ENCODE measurements at places on chromosomes 4 and X.

DNA sequence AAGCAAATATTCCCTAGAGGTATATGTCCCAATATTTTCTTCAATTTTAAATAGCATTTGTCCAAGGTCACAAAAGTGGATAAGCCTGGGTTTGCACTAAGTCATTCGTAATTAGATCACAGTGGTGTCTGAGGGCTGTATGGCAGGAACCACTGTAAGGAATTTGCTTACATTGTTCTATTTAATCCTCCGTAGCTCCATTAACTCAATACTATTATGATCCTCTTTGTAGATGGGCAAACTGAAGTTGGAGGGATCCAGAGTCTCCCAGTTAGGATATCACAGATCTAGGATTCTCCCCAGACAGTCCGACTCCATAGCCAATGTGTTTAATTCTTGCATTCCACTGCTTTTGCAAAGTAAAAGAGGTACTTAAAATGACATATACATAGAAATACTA lies 242.7 kb upstream of the DCAF8L1 start:
- no peaks in the 10 kb centered on the region for H3K4me1 ChIP-seq
- H3K4me3 ChIP-seq, result no peak overlapping the region
- no peak overlapping the region for H3K27ac ChIP-seq
- H3K27me3 ChIP-seq, result no peaks in the 10 kb centered on the region

GRCh38 chr4:186740822-186741221 lies 17.2 kb upstream of the FAT1 start:
- no peak for DNase-seq
- H3K27ac ChIP-seq, result no peak overlapping the region
- H3K4me3 ChIP-seq, result no peak overlapping the region
- no peaks in the 10 kb centered on the region for H3K36me3 ChIP-seq
- no peaks in the 10 kb centered on the region for H3K4me1 ChIP-seq
- no peaks in the 10 kb centered on the region for H3K27me3 ChIP-seq

DNA sequence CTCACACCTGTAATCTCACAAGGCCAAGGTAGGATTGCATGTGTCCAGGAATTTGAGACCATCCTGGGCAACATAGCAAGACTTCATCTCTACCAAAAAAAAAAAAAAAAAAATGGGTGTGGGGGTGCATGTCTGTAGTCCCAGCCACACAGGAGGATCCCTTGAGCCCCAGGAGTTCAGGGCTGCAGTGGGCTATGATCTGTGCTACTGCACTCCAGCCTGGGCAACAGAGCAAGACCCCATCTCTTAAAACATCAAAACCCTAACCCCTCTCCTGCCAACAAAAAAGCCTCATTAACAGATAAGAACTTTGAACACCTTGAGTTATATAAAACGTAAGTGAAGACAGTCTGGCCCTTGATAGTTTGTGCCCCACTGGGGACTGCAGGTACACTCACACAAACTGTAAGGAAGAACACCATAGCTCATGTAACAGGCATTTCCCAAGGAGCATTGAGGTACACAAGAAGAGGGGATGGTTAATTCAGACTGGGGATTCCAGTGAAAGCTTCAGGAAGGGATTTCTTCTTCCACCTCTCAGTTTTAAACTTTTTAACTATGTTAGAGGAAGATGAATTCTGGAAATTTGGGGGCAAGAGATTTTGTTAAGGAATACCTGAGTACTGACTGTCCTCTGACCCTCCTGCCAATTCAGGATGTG lies 34.7 kb downstream of the RBPJ start:
- peaks cover 37% of the 10 kb centered on the region for H3K4me1 ChIP-seq
- no peaks in the 10 kb centered on the region for H3K36me3 ChIP-seq
- no peak overlapping the region for H3K27ac ChIP-seq
- no peak for DNase-seq

GRCh38 chr4:149911354-149911753 lies 95.7 kb upstream of the IQCM start:
- H3K4me3 ChIP-seq, result no peak overlapping the region
- no peak for DNase-seq
- H3K27me3 ChIP-seq, result no peaks in the 10 kb centered on the region
- H3K36me3 ChIP-seq, result no peaks in the 10 kb centered on the region
- H3K4me1 ChIP-seq, result no peaks in the 10 kb centered on the region

DNA sequence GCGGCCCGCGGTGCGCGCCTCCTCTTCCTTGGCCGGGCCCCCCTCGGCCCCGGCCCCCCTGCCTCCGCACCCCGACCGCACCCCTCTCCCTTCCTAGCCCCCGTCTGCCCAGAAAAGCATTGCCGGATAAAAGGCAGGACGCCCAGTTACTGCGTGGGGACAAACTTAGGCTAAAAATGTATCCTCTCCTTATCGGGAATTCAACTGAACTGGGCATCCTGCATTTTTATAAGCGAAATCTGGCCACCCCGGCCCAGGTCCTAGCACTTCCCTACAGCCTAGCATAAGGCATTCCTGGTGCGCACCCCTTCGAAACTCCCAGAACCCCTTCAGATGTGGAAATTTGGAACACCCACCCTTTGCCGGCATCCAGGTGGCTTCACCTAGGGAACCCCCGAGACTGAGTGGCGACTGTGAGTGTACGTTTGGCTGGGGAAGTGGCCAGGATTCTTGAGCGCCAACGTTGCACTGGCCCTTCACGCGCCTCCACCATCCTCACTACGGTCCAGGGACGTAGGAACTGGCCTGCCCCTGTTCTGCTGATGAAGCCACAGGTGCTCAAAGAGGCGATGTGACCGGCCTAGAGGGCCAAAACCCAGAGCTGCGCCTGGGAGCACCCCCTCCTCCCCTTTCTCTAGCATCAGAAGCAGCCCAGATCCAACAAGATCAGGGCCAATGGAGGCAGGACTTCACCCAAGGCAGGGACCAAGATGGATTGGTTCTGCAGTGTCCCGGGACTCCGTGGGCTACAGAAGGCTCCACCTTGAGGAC lies 5.7 kb upstream of the RNF4 start:
- DNase-seq, result no peak
- H3K27me3 ChIP-seq, result no peaks in the 10 kb centered on the region
- no peaks in the 10 kb centered on the region for H3K36me3 ChIP-seq
- H3K4me3 ChIP-seq, result peak overlapping the region; percentile 56
- peaks cover 28% of the 10 kb centered on the region for H3K4me1 ChIP-seq

GRCh38 chr4:180398564-180398963 lies 1844.6 kb upstream of the TENM3 start:
- H3K27ac ChIP-seq, result no peak overlapping the region
- no peaks in the 10 kb centered on the region for H3K27me3 ChIP-seq
- H3K4me3 ChIP-seq, result no peak overlapping the region
- H3K36me3 ChIP-seq, result no peaks in the 10 kb centered on the region

GRCh38 chrX:73965833-73966232 lies 338.1 kb upstream of the ZCCHC13 start:
- H3K27me3 ChIP-seq, result no peaks in the 10 kb centered on the region
- DNase-seq, result no peak
- H3K4me3 ChIP-seq, result no peak overlapping the region

DNA sequence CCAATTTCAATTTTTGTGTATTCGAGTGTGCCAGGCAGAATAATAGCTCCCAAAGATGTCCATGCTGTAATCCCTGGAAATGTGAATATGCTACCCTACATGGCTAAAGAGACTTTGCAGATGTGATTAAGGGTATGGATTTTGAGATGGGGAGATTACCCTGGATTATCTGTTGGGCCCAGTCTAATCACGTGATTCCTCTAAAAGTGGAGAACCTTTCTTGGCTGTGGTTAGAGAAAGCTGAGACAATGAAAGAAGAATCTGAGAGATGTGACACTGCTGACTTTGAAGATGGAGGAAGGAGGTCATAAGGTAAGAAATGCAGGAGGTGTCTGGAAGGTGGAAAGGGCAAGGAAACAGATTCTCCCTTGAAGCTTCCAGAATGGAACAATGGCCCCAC lies 503.5 kb upstream of the PITX2 start:
- H3K36me3 ChIP-seq, result no peaks in the 10 kb centered on the region
- H3K27me3 ChIP-seq, result no peaks in the 10 kb centered on the region
- H3K27ac ChIP-seq, result no peak overlapping the region
- no peaks in the 10 kb centered on the region for H3K4me1 ChIP-seq

GRCh38 chrX:40644176-40644575 lies 3.2 kb downstream of the CXorf38 start:
- no peaks in the 10 kb centered on the region for H3K36me3 ChIP-seq
- peak overlapping the region; percentile 81 for H3K27ac ChIP-seq
- H3K4me1 ChIP-seq, result peaks cover 41% of the 10 kb centered on the region
- no peaks in the 10 kb centered on the region for H3K27me3 ChIP-seq
- H3K4me3 ChIP-seq, result no peak overlapping the region
- no peak for DNase-seq

- DNase-seq, result no peak
- no peaks in the 10 kb centered on the region for H3K36me3 ChIP-seq
- H3K4me1 ChIP-seq, result no peaks in the 10 kb centered on the region
These were observed 143.6 kb downstream of the TMEM164 start for GRCh38 chrX:110146521-110146920.

DNA sequence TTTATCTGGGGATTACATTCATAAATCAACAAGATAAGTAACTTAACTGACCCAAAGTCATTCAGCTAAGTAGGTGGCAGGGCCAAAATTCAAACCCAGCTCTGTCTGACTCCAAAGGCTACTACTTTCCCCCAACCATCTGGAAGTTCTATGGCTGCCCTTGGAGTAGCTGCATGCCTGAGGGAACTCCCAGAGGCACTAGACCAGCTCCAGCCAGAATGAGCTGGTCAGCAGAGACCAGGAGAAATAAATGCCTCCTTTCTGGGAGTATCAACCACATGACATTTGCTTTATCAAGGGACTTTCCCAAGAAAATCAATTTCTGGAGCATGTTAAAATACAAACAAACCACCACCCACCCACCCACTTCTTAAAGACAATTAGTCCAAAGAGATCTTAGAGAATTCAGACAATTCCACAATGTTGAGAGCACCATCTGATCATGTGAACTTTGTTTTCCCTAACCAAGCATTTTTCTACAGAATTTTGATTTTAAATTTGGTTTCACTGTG lies 180.5 kb downstream of the EFHC2 start:
- no peak for DNase-seq
- H3K4me1 ChIP-seq, result no peaks in the 10 kb centered on the region
- no peak overlapping the region for H3K4me3 ChIP-seq
- no peaks in the 10 kb centered on the region for H3K27me3 ChIP-seq
- no peak overlapping the region for H3K27ac ChIP-seq

DNA sequence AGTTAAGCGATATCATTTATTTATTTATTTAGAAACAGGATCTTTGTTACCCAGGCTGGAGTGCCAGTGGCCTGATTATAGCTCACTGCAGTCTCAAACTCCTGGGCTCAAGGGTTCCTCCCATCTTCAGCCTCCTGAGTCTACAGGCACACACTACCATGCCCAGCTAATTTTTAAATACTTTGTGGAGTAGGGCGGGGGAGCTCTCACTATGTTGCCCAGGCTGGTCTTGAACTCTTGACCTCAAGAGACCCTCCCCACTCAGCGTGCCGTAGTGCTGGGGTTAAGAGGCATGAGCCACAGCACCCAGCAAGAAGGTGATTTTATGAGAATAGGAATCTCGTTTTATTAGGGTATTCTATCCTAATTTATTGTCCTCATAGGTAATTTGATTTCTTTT lies 3.9 kb upstream of the UFSP2 start:
- no peak overlapping the region for H3K4me3 ChIP-seq
- H3K4me1 ChIP-seq, result peaks cover 6% of the 10 kb centered on the region
- DNase-seq, result no peak

- no peaks in the 10 kb centered on the region for H3K4me1 ChIP-seq
- no peaks in the 10 kb centered on the region for H3K36me3 ChIP-seq
- H3K4me3 ChIP-seq, result peak overlapping the region; percentile 69
- peak; percentile 93 for DNase-seq
- peak overlapping the region; percentile 88 for H3K27ac ChIP-seq
- H3K27me3 ChIP-seq, result no peaks in the 10 kb centered on the region
These were observed 785 bp upstream of the EFNB1 start for GRCh38 chrX:68827848-68828624.

DNA sequence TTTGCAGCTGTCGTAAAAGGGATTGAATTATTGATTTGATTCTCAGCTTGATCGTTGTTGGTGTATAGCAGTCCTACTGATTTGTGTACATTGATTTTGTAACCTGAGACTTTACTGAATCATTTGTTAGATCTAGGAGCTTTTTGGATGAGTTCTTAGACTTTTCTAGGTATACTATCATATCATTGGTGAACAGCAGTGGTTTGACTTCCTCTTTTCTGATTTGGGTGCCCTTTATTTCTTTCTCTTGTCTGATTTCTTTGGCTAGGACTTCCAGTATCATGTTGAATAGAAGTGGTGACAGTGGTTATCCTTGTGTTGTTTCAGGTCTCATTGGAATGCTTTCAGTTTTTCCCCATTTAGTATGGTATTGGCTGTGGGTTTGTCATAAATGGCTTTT lies 8.4 kb downstream of the APOOL start:
- H3K27me3 ChIP-seq, result no peaks in the 10 kb centered on the region
- H3K36me3 ChIP-seq, result no peaks in the 10 kb centered on the region
- no peak for DNase-seq
- no peak overlapping the region for H3K4me3 ChIP-seq

DNA sequence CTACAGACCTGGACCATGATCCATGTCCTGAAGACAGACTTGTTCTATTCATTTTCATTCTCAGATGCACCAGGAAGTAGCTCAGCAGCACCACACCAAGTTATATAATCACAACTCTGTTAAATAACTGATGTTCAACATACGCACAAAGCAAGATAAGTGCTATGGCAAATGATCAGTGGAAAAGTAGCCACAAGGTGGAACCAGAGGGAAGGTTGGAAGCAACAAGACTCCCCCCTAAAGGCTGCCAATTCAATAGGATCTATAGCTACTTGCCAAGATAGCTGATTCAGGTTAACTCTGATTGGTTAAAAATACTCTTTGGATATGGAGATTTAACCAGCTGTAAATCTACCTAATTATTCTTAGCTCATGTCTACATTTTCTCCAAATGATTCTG lies 23.7 kb upstream of the FAM47B start:
- H3K27ac ChIP-seq, result no peak overlapping the region
- DNase-seq, result no peak
- H3K27me3 ChIP-seq, result no peaks in the 10 kb centered on the region

DNA sequence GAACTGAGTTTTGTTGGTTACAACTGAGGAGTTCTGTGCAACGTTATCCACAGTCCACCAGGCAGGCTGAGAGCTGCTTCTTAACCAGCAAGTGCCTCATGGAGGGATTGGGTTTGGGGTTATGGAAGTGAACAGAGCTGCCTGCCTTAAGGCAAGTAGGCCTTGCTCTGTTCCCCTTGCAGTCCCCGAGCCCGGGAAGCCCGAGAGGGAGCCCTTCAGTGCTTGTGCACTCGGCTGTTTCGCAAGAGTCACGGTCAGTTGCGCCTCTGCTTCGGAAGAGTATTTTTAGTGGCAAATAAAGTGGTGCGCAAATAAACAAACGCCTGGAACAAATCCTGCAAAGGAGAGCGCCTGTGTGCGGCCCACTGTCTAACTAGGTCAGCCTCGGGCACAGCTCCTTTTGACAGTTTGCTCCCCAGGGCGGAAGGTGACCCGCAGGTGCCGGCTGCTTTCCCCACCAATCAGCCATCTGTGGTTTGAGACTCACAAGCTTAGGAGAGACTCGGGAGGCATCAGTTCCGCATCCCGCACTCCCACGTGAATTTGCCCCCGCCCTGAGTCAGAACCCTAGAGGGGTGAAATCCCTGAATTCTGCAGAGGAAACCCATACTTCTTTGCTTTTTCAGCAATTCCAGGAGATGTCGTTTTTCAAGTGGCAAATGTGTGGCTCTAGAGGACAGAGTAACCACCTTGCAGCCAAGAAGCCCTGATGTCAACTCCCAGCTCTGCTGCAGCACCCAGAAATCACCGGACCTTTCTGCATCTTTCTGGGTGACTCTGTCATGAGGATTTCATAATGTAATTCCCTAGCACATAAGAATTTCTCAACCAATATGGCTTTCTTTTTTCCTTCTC lies 56.8 kb downstream of the LGI2 start:
- peak overlapping the region; percentile 53 for H3K27ac ChIP-seq
- no peaks in the 10 kb centered on the region for H3K27me3 ChIP-seq
- H3K4me3 ChIP-seq, result no peak overlapping the region

Measured in sigmoid colon (tissue), 7 donors.